ENCODE measurements at places on chromosomes 5 and 9. TPM values are rescaled to one million over a fixed set of nuclear protein-coding genes. Genes with fewer than 3 reads are reported as not detected.

DNA sequence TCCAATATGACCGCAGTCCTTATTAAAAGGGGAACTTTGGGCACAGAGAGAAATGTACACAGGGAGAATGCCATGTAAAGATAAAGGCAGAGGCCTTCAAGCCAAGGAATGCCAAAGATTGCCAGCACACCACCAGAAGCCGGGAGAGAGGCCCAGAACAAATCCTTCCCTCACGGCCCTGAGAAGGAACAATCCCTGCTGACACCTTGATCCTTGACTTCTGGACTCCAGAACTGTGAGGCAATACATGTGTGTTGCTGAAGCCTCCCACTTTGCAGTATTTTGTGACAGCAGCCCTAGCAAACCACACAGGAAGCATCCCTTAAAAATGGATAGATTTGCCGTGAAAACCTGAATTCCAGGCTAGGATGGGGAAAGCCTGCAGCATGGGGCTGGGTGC, 80.0 kb downstream of the MAMDC2 start:
- no peak for DNase-seq
- H3K4me3 ChIP-seq, result no peak overlapping the region
- H3K36me3 ChIP-seq, result no peaks in the 10 kb centered on the region
- H3K4me1 ChIP-seq, result no peaks in the 10 kb centered on the region

DNA sequence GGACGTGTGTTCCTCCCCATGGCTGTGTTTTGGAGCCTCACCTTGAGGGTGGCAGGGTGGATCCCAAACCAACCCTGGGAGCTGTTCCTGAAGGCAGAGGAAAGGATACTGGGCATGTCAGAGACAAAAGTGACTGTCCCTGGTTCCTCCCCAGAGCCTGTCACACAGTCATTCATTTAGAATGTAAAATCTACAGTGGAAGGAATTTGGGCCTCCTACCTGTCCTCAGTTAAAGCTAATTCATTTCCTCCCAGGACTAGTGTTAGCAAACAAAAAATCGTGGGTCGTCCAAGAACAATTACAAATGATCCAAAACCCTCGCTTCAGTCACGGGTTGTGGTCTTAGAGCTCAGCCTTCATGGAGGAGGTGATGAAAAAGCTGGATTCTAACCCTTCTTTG, 83.2 kb downstream of the NDFIP1 start:
- no peak overlapping the region for H3K27ac ChIP-seq
- H3K4me3 ChIP-seq, result no peak overlapping the region
- no peak for DNase-seq

DNA sequence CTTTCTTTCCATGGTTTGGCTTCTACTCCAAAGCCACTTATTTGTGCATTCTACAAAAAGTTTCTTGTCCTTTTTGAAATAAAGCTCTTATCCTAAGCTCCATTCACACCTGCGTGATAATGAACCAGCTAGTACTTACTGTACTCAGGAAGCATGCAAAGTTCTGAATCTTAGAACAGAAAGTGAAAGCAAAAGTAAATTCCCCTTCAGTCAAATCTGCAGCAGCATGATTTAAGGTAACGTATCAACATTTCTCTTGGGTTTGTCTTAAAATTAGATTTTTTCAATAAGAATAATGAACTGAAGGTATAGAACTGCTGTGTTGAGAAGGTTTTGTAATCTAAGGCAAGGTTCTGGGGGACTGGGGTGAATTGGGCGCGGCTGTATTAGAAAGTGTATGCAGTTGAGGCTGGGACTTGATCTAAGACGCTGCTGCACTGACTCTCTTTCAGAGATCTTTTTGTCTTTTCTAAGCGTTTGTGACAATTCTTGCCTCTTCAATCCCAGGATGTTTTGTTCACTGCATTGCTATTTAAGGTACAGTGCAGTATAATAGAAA, at the start of gene ERAP2:
Gene ERAP2, plus strand, starts transcription at position 209 of the 559 bp plus-strand sequence. CDS start 3,186 bp downstream, outside the sequence.
- H3K27ac ChIP-seq, result peak within 1 kb of the TSS; percentile 99
- no peak for DNase-seq
- peaks cover 20% of the 10 kb centered on the region for H3K36me3 ChIP-seq
- H3K27me3 ChIP-seq, result no peaks in the 10 kb centered on the region
- peaks cover 66% of the 10 kb centered on the region for H3K4me1 ChIP-seq

DNA sequence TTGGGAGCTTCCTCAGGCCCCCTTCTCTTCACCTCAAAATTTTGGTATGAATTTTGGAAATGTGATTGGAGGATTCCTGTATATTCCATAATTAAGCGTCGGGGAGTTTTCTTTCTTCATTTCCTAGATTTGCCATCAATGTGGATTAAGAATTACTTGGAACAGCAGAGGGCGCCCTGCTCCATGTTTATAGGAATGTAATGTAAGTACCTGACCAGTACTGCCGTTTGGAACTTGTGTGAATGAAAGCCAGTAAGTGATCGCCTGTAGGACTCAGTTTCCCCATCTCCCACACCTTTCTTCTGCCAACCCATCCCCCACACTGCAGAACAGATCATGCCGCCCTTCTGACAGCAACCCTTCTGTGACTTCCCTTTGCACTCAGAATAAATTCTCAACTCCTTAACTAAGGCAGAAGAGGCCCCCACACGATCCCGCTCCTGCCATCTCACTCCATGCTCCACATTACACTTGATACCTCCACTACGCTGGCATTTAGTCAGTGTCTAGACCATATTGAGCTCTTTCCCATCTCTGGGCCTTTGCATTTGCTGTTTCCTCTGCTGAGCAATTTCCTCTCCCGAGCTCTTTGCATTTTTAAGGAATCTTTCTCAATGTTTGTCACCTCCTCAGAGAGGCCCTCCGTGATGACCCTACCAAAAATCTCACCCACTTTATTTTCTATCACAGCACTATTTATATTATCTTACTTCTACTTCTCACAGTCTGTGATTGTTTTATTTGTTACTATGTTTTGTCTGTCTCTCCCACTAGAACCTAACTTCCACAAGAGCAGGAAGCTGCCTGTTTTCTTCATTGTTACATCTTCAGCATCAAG, 79.5 kb upstream of the HTR4 start:
- no peak overlapping the region for H3K4me3 ChIP-seq
- peaks cover 6% of the 10 kb centered on the region for H3K4me1 ChIP-seq
- H3K27me3 ChIP-seq, result peaks cover 12% of the 10 kb centered on the region
- H3K36me3 ChIP-seq, result no peaks in the 10 kb centered on the region
- peak; percentile 44 for DNase-seq

GRCh38 chr9:76086539-76086938, 196.1 kb downstream of the PCSK5 start:
- no peak overlapping the region for H3K27ac ChIP-seq
- no peaks in the 10 kb centered on the region for H3K4me1 ChIP-seq
- no peak overlapping the region for H3K4me3 ChIP-seq
- DNase-seq, result no peak
- H3K27me3 ChIP-seq, result no peaks in the 10 kb centered on the region
- peaks cover 5% of the 10 kb centered on the region for H3K36me3 ChIP-seq

DNA sequence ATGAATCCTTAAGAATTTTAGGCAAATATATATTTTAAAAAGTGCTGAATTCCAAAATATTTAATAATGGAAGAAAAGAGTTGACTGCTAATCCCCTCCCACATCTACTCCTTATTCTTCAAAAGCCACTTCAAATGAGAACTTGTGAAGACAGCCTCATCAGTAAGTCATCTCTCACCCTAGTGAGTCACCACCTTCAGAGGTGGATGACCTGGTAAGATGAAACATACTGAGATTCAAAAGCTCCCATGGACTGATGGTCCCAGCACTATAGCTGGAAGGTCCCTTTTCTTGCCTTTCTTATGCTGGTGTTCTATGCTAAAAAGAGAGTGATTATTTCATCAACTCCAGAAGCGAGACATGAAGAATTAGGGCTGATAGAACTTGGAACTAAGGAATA, 37.8 kb upstream of the SPDL1 start:
- peaks cover 43% of the 10 kb centered on the region for H3K27me3 ChIP-seq
- H3K4me1 ChIP-seq, result peaks cover 5% of the 10 kb centered on the region
- no peak for DNase-seq
- no peak overlapping the region for H3K4me3 ChIP-seq

GRCh38 chr5:151483176-151483575, 35.8 kb downstream of the SLC36A1 start:
- no peak overlapping the region for H3K4me3 ChIP-seq
- H3K36me3 ChIP-seq, result peaks cover 8% of the 10 kb centered on the region
- no peaks in the 10 kb centered on the region for H3K27me3 ChIP-seq
- H3K27ac ChIP-seq, result no peak overlapping the region
- no peaks in the 10 kb centered on the region for H3K4me1 ChIP-seq
- no peak for DNase-seq

DNA sequence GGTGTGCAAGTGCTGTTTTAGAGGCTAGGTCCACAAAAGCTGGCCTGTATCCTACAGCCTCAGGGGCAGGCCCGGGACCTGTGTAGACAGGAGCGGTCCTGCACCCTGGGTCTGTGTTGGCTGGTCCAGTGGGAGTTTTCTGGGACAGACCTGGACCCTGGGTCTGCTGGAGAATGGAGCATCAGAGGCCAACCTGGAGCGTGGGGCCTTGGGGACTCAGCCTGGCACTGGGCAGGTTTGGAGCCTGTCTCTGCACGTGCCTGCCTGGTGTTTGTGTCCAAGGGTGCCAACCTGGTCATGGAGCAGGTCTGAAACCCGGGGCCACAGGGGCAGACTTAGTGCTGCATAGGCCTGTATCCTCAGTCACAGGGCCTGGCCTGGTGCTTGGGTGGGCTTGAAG, 45.8 kb downstream of the SRFBP1 start:
- H3K27ac ChIP-seq, result no peak overlapping the region
- DNase-seq, result no peak
- H3K27me3 ChIP-seq, result no peaks in the 10 kb centered on the region
- no peak overlapping the region for H3K4me3 ChIP-seq
- H3K4me1 ChIP-seq, result peaks cover 13% of the 10 kb centered on the region

GRCh38 chr5:135335031-135335828, 63.8 kb downstream of the MACROH2A1 start:
- H3K4me3 ChIP-seq, result no peak overlapping the region
- peak overlapping the region; percentile 23 for H3K27ac ChIP-seq
- no peak for DNase-seq
- H3K4me1 ChIP-seq, result peaks cover 13% of the 10 kb centered on the region

GRCh38 chr5:31863991-31864411, 225.1 kb downstream of the PDZD2 start:
- H3K4me1 ChIP-seq, result no peaks in the 10 kb centered on the region
- no peak overlapping the region for H3K4me3 ChIP-seq
- DNase-seq, result no peak
- peaks cover 2% of the 10 kb centered on the region for H3K27me3 ChIP-seq
- H3K27ac ChIP-seq, result no peak overlapping the region

DNA sequence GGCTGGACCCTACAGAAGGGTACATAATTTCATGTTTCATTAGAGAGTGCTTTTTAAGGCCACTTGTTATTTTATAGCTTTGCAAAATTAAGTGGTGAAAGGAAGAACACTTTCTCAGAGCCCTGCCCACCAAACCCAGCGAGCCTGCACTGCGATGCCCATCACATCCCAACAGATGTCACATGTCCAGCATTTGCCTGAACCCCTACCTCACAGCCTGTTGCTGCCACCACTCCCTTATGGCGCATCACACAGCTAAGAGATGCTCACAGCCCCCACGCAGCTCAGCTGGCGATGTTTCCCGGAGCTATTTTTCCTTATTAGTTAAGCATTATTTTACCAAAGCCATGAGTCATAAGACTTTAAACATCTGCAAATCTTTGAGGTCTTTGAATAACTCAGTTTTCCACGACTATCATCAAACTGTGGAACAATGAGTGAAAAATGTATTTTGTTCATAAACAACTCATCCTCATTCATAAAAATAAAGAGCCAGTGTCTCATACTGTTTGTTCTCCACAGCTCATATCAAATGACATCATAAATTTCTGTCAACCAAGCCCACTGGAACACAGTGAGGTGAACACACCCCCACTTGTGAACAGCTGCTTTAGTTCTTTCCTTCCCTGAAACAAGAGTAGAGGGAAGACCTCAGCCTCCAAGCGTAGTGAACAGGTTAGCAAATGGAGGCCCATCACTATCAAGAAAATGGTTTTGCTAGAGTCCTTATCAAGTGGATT, 104.9 kb downstream of the SYK start:
- no peak overlapping the region for H3K27ac ChIP-seq
- no peak overlapping the region for H3K4me3 ChIP-seq
- DNase-seq, result no peak
- no peaks in the 10 kb centered on the region for H3K4me1 ChIP-seq
- no peaks in the 10 kb centered on the region for H3K36me3 ChIP-seq
- H3K27me3 ChIP-seq, result peaks cover 4% of the 10 kb centered on the region

DNA sequence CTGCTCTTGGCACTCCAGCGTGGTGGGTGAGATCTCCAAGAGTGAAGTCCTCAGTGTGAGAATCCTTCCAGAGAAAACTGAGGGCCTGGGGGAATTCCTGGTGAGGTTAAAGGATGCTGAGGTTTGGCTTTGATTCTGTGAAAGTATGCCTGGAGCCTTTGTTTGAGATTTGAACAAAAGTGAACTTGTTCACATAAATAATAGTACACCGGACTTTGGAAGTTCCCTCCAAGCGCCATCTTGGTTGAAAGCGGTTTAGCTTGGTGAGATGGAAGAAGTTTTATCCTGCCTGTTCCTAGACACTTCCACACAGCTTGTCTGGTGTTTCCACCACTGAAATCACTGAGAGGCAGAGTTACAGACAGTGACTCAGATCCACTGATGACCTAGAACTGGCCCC, 286.4 kb downstream of the NTRK2 start:
- H3K36me3 ChIP-seq, result no peaks in the 10 kb centered on the region
- DNase-seq, result no peak
- H3K4me3 ChIP-seq, result no peak overlapping the region
- peaks cover 7% of the 10 kb centered on the region for H3K4me1 ChIP-seq
- no peaks in the 10 kb centered on the region for H3K27me3 ChIP-seq

- H3K27me3 ChIP-seq, result peaks cover 4% of the 10 kb centered on the region
- DNase-seq, result no peak
- H3K27ac ChIP-seq, result no peak overlapping the region
- no peak overlapping the region for H3K4me3 ChIP-seq
- H3K4me1 ChIP-seq, result no peaks in the 10 kb centered on the region
- no peaks in the 10 kb centered on the region for H3K36me3 ChIP-seq
Measured at GRCh38 chr9:77677397-77677796, 29.3 kb upstream of the GNA14 start.

IFNK gene
- not detected for total RNA-seq

NPR3 gene
- total RNA-seq, result not detected

HARS1 gene
- 114 TPM for total RNA-seq

VCAN gene
- 0.05 TPM for total RNA-seq

HAVCR2 gene
- 128 TPM for total RNA-seq

SPATA6L gene
- total RNA-seq, result not detected

PCDHA4 gene
- total RNA-seq, result not detected

OR1Q1 gene
- not detected for total RNA-seq

Measured in activated T-helper 1 cell treated with anti-CD3 and anti-CD28 coated beads, Interleukin-12 subunit alpha, Interleukin-12 subunit beta, Interleukin-2, Interleukin-4 antibody, amounts not matched to agents 30 ng/mL and 10 ng/mL and 1 ng/mL, durations not matched to agents 14 hours and 24 hours and 36 hours (primary cell).